C1 segment of cervical spinal cord (tissue), 14 donors: ENCODE measurements at places on chromosomes 1 and 21.

GRCh38 chr1:8355439-8356255 is 37.7 kb downstream of the SLC45A1 start:
- no peak for DNase-seq

- no peak for DNase-seq
Observed at GRCh38 chr1:58979086-58979485, 195.2 kb upstream of the JUN start.

- no peak for DNase-seq
Observed at GRCh38 chr1:17187051-17187450, 17.9 kb upstream of the PADI1 start.

GRCh38 chr1:67650061-67650460 is 34.9 kb upstream of the GADD45A start:
- no peak for DNase-seq

- DNase-seq = no peak
Observed at GRCh38 chr1:192516776-192517297, 58.7 kb upstream of the RGS1 start.

- no peak for DNase-seq
Observed at GRCh38 chr1:212368073-212368484, 46.6 kb downstream of the PACC1 start.

- DNase-seq = no peak
Observed at GRCh38 chr21:34336245-34336644, 27.6 kb upstream of the KCNE2 start.

- DNase-seq = no peak
Observed at GRCh38 chr1:92902406-92902744, 58.9 kb downstream of the DIPK1A start.

- no peak for DNase-seq
Observed at GRCh38 chr1:87044840-87045239, 130.4 kb downstream of the HS2ST1 start.

DNA sequence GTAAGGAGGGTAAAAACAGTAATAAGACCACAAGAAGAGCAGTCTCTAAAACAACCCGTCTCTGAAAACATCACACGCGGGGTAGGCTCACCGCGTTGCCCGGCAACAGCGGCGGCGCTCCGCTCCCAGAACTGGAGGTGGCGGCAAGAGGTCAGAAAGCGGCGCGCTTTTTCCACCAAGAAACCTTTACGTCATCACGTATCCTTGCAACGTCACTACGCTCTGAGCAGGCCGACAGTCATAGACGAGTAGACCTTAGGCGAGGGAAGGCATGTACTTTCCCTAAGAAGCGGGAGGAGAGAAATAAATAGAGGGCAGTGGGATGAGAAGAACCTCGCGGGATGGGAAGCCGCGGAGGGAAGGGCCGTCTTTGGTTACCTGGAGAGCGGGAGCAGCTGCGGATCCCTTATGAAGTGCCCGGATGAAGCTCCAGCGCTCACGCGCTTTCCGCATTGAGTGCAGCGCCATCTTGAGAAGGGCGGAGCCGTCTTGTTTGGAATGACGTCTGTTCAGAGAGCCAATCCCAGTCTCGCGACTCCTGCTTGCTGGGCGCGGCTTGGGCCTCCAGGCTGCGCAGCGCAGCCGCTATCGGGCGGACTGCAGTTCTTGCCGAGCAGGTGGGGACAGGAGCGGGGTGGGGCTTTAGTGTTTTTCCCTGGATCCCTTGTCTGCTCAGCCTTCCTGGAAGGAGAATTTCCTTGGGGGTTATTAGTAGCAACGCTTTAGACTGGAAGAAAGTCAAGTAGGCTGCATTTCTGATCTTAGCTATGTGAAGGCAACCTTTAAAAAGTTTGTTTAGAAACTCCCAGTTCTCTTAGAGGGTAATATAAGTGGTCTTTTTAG is at the start of gene WARS2:
Gene WARS2 (minus strand): TSS at position 477 of the 843 bp plus-strand sequence. CDS start 9 bp downstream, at position 468.
- DNase-seq = peak; percentile 83

GRCh38 chr1:176944606-176945005 is 219.9 kb downstream of the ASTN1 start:
- no peak for DNase-seq

DNA sequence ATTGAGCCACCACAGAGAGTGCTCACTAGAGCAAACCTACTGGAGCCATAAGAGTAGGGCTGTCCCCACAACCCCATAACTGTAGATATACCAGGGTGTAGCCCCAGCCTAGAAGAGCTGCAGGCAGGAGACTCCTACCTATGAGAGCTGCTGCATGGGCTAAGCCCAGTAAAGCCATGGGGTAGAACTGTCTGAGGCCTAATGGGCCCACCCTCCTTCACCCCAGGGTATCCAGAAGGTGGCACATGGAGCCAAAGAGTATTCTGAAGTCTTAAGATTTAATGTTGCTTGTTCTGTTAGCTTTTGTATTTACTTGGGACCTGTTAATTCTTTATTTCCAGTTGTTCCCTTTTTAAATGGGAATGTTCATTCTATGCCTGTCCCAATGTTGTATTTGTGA is 1193.7 kb upstream of the ADGRL2 start:
- no peak for DNase-seq

GRCh38 chr1:180533266-180533987 is 25.3 kb upstream of the OVAAL start:
- DNase-seq = peak; percentile 5

- no peak for DNase-seq
Observed at GRCh38 chr1:82179131-82179530, 378.4 kb downstream of the ADGRL2 start.

DNA sequence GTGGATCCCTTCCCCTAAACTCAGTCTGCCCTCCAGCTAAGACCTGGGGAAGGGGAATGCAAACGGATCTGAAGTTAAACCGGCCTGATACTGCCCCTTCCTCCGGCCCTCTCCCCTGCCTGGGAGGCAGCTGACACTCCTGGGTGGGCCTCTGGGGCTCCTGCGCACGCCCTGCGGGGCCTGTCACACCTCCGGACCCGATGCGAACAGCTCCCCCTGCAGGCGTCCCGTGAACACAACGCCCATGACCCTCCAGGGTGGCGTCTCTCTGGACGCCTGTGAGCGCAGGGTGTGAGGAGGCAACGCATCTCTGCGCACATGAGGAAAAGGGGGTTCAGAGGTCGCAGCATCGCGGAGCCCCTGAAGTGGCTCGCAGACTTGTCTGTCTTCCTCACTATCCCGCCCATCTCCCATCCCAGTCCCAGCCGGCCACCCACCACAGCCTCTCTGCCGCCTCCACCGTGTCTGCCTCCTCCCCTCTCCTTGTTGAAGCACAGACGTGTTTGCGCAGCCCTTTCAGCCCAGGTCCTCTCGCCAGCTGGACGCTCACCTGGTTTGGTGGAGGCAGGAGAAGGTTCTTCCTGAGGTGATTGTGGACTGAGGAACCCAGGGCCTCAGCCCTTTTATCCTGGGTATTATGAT is 421 bp upstream of the LCE3A start:
- no peak for DNase-seq

- no peak for DNase-seq
Observed at GRCh38 chr1:171087896-171088295, 2.8 kb upstream of the FMO3 start.

GRCh38 chr1:65175171-65176055 is 27.4 kb downstream of the AK4 start:
- peak; percentile 20 for DNase-seq

- no peak for DNase-seq
Observed at GRCh38 chr1:58754683-58755467, 29.0 kb downstream of the JUN start.

DNA sequence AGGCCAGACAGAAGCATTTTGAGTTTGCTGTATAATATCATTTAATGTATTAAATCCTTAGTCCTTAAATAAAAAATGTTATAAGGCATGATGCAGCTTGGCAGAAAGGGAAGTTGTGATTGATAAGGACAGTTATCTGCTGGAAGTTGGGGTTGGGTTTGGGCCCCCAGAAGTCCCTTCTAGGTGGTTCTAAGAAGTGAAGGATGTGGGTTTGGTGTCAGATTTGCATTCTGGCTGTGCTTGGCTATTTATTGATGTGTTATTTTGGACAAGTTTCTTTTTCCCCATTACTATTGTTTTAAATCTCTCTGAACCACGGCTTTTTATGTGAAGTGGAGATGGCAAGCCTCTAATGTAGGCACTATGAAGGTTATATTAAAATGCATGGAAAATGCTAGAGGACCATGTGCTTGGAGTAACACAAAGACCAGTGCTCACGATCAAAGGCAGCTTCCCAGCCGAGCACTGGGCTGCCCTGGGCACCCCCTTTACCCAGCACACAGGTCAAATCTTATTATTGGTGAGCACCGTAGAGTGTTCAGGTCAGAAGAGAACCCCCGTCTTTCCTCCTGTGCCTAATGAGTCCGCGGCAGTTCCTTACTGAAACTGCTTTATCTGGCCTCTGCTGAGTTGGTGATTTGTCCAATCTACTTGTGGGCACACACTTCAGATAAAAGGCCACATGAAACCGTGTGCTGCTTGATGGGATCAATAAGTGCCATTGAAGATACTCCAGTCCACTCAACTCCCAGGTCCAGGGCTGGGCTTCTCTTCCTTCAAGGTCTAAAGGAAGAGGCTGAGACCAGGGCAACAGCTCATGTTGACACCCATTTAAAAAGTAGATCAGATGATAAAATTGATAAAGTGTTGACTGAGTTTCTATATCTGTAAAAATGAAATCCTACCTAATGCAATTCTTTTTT is 212.0 kb downstream of the PRDM2 start:
- no peak for DNase-seq

- DNase-seq = peak; percentile 24
Observed at GRCh38 chr21:16775076-16775475, 737.8 kb upstream of the CXADR start.

GRCh38 chr1:21048462-21048861 is 128.2 kb downstream of the EIF4G3 start:
- no peak for DNase-seq

DNA sequence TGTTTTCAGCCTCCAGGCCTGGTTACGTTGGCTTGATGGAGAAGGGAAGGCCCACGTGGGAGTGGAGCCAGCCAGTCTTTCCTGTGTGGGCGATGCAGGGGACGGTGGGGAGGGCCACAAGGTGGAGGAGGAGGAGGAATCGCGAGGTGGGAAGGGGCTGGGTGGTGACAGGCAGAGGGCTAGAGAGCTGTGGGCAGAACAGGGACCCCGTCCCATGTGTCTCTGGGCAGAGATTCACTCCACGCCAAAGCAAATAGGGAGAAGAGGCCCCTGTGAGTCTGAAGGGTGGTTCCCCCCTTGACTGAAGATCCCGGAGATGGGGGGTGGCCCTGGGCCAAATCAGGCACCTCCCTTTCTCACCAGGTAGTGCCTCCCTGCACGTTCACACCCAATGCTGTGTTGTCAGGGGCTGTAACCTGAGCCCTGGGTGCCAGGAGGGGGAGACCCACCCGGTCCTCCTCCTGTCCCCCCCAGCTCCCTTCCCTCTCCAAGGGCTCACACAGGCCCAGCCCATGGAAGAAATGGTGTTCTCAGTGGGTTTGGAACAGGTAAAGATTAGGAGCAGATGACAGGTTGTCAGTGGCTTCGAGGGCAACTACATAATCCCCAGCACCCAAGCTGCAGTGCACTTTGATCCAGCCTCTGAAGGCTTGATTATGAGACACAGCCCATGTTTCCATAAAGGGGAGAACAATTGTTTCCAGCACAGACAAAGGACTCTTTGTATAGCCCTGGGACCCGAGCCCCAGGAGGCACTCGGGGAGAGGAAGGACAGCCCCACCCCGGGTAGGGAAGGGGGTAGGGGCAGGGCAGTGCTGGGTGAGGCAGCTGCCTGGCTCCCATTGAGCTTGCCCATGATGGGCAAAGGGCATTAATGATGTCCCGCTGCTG is 37.7 kb upstream of the GPR37L1 start:
- peak; percentile 72 for DNase-seq

- peak; percentile 73 for DNase-seq
Observed at GRCh38 chr1:94925561-94926125, 1.3 kb downstream of the CNN3 start.

DNA sequence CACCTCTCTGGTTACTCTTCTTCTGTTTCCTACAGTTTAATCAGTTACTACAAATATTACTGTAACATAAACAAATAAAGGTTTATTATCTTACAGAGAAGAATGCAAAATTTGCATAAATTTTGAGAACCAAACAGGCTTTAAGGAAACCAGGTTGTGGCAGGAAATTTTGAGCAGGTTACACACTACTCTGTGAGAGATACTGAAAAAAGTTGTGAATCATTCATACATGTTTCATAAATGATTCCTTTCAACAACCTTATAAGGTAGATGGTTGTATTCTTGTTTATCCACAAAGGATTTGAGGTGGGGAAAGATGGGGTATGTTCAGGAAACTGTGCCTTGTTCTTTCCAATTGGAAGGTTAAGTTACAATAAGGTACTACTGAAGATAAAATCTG is 58.6 kb downstream of the MAST2 start:
- DNase-seq = no peak

DNA sequence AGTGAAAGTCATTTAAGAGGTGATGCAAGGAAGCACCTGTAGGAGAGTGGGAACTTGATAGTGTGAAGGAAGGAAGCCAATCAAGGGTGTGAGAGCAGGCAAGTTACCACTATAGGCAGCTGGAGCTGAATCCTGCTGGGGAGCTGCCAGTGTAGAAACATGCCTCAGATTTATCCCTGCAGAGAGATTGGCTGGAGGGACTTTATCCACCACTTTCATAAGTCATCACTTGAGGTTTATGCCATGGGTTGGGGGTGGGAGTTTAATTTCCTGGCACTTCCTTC is 443.6 kb downstream of the PLPP3 start:
- DNase-seq = no peak

DNA sequence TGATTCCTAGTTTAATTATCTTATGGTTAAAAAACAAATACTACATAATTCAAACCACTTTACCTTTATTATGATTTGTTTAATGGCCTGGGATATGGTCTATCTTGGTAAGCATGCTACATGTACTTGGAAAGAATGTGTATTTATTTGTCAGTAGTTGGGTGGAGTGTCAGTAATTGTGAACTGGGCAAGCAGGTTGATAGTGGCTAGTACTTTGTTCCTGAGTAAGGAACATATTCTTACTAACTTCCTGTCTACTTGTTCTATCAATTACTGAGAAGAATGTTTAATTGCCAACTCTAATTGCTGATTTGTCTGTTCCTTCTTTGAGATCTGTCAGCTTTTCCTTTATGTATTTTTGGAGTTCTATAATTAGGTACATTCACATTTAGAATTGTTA is 49.2 kb upstream of the ABCG1 start:
- no peak for DNase-seq

GRCh38 chr1:157691285-157691920 is 9.2 kb downstream of the FCRL3 start:
- no peak for DNase-seq

GRCh38 chr1:58156124-58156468 is 390.4 kb downstream of the OMA1 start:
- no peak for DNase-seq
